ENCODE measurements at places on chromosomes 5 and 9. TPM values are rescaled to one million over a fixed set of nuclear protein-coding genes. Genes with fewer than 3 reads are reported as not detected.

Gene ACOT12
- not detected for total RNA-seq

DNA sequence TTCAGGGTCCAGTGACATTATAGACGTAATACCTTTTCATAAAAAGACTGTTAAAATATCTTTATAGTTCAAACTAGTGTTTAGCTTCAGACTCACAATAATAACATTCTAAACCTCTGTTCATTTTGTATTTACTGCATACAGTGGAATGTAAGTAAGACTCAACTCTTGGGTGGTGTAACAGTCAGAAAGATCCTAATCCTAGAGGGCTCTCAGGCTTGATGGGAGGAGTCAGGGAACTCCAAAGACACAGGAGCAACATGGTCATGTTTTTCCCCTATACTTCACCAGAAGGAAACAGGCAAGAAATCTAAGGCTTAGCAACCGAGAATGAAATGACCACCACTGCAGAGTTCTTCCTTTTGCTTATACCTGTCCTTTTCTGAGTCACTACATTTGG, 82.6 kb downstream of the MRPS27 start:
- peak overlapping the region; percentile 89 for H3K27ac ChIP-seq
- H3K4me1 ChIP-seq = peaks cover 31% of the 10 kb centered on the region
- H3K27me3 ChIP-seq = no peaks in the 10 kb centered on the region
- peaks cover 9% of the 10 kb centered on the region for H3K36me3 ChIP-seq

GRCh38 chr5:560792-561166, 36.5 kb upstream of the SLC9A3 start:
- no peak overlapping the region for H3K27ac ChIP-seq
- no peak overlapping the region for H3K4me3 ChIP-seq
- peaks cover 34% of the 10 kb centered on the region for H3K27me3 ChIP-seq
- H3K4me1 ChIP-seq = peaks cover 3% of the 10 kb centered on the region

GRCh38 chr5:1156033-1156753, 44.3 kb upstream of the SLC12A7 start:
- H3K36me3 ChIP-seq = peaks cover 10% of the 10 kb centered on the region
- H3K4me3 ChIP-seq = peak overlapping the region; percentile 12
- no peak overlapping the region for H3K27ac ChIP-seq
- peaks cover 44% of the 10 kb centered on the region for H3K27me3 ChIP-seq
- peaks cover 10% of the 10 kb centered on the region for H3K4me1 ChIP-seq
- DNase-seq = no peak

Gene ARHGEF39
- total RNA-seq = 3.1 TPM

Gene TMEM8B
- 7.1 TPM for total RNA-seq

Data from T-helper 17 cell (primary cell).